GOT3 (cell line): ENCODE measurements at places on chromosomes 3 and 15.

- DNase-seq, result no peak
These were observed 147.6 kb upstream of the HACD2 start for GRCh38 chr3:123732447-123732846.

DNA sequence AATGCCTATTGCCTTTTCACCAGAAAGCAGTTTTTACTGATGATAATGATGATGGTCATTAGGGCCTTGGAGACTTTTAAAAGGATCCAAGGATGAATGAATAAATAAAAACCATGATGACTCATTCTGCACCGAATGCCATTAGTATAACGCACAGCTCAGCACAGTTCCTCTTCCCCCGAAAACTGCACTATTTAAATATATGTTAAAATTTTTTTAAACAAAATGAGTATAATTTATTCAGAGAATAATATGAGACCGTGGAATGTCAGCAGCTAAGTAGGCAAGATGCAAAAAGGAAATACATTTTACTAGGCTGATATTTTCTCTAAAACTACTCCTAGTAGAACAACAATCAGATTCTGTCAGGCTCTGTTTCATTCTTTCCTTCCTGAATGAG is 83.4 kb upstream of the NANOGP8 start:
- no peak for DNase-seq

DNA sequence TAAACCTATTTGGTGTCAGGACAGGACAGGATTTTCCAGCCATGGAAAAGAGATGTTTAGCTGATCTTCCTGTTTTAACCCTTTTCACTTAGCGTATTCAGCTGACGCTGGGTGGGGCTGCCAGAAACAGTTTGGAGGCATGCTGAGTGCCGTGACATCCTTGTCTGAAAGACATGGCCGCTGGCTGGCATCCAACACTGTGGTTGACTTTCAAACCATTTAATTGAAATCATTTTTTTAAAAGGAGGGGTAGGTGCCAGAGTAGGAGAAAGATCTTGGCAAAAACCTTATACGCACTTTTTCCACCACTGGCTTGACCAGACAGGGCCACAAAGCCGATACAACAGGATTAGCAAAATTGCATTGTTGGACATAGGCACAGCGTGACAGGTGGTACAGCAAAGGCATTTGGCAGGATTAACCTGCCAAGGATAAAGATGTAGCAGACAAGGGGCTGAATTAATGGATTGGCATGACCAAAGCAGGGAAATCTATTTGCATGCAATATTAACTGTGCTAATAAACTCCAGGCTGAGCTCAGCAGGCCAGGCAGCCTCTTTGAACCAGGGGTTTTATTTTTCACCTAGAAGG is 131.8 kb upstream of the TOPAZ1 start:
- no peak for DNase-seq

- DNase-seq, result no peak
These were observed 85.3 kb upstream of the ADAMTS9 start for GRCh38 chr3:64773137-64773536.

DNA sequence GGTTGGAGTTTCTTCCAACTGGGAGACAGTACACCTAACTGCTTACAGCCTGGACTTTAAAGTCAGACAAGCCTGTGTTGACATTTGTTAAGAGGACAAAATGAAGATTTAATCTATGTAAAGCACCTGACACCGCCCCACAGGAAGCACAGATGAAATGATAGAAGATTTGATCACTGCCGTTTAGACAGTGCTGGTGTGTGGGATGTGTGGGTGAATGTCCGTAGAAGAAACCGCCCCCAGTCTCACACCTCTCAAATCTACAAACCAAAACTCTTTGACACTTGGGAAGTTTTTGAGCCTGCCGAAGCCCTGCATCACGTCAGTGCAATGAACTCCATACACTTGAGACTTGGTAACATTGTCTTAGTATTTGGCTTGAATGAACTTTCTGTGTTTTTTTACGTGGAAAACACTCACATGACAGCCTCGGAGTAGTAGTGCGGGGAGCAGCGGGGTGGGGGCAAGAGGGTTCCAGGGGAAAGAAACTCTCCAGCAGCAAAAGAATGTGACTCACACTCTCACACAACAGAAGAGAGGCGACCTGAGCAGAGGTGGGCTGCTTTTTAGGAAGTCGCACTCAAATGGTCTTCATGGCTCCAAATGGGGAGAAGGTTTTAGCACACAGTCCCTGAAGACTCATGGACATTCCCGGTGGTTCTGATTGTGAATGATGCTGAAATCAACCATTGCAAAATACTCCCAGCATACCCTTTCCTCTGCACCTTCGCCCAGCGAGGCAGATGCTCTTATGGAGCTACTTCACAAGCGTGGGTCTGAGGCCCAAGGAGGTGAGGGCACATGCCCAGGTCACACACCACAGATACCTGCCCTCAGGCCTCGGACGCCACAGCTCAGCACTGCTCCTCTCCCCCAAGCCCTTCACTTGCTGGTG is 79.2 kb downstream of the SRGAP3 start:
- no peak for DNase-seq

DNA sequence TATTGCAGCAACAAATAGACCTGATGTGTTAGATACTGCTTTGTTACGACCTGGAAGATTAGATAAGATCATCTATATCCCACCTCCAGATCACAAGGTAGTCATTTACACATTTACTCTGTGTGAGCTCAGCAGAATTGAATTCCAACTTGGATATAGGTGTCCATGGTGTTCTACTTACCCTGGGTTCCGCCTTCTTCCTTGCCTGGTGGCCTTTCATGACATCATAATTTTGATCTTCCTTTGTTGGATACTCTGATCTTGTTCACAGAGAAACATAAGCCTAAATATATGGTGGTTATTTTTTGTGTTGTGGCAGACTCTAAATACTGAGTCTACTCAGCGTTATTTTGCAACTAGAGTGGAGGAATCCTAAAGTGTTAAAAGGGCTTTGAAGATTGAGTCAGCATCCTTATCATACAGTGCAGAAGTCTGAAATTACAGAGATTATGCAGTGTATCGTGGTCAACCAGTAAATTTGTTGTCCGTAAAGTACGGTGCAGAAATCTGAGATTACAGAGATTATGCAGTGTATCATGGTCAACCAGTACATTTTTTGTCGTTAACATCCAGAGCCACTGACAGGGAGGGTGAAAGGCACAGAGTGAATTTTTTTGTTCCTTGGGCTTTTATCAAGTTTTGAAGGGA is 39.1 kb upstream of the GATM start:
- no peak for DNase-seq

- no peak for DNase-seq
These were observed 20.1 kb upstream of the SKIL start for GRCh38 chr3:170337420-170337819.

DNA sequence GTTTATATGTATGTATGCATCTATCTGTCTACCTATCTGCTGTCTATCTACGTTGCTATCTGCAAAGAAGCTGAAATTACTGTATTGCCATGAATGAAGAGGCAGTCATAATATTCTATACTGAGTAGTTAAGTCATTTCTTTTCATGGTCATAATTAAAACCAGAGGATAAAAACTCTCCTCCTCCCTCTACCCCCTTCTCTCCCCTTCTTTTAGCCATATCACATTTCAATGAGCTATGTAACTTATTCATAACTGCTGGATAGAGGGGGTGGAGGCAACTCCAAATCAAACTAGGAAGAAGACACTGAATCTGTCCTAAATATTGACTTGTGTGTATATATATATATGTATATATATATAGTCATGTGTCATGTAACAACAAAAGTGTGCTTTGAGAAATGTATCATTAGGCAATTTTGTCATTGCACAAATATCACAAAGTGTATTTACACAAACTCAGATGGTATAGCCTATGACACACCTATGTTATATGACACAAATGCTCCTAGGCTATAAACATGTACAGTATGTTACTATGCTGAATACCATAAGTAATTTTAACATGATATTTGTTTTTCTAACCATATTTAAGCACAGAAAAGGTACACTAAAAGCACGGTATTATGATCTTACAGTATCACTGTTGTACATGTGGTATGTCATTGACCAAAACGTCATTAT is 229.7 kb upstream of the KCNMB2 start:
- DNase-seq, result no peak
